IMR-90 (cell line): ENCODE measurements at places on chromosomes 7 and 10.

DNA sequence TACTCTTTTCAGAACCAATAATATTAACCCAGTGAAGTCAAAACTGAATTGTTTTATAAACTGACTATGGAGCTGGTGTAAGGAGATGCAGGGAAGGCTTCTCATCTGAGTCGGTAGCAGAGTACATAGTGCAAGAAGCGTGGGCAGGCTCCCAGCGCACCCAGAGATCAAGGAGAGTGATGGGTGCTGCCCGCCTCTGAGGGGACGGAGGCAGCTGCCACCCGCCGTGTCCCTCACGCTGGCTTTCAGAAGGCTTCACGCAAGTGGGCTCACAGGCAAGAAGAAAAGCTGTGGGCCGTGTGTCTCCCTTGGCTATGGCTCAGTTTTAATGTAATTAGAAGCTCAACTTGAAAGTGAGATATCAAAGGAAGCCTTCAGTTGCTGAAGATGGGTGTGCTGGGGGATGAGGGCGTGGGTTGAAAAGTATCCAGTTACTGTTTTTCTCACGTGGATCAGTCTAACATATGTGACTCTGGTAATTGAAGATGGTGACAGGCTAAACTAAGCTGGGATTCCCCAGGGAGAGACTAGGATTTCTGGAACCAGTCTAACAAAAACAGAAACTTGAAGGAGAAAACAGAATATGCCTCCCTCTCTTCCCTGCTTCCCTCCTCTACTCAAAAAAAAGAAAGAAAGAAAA, 159.9 kb downstream of the MGMT start:
- DNase-seq = peak; percentile 4

DNA sequence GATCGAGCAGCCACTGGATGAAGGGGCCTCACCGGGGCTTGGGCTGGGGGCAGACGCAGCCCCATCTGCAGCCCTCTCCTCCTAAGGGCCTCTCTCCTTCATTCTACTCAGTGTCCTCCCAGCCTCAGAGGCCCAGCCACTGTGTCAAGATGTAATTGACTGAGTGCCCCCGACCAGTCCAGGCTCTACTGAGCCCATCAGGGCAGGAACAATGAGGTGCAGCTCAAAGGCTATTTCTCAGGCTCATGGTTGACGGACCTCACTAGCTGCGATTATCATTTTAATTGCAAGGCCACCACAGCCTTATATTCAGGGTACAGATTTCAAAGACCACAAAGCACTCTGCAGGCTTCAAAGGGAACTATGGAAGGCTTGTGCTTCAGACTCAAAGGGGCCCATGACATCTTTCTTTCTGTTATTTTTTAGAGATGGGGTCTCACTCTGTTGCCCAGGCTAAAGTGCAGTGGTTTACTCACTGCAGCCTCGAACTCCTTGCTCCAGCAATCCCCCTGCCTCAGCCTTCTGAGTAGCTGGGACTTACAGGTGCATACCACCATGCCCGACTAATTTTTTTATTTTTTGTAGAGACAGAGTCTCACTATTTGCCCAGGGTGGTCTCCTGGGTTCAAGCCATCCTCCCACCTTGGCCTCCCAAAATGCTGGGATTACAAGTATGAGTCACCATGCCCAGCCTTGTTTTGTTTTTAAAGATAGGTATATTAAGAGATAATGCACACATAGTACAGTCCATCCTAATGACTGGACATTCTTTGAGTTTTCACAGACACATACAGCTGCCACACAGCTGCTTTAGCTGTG, 23.7 kb downstream of the SLC29A3 start:
- no peak for DNase-seq

GRCh38 chr10:17758896-17759295, 6.9 kb downstream of the TMEM236 start:
- no peak for DNase-seq

DNA sequence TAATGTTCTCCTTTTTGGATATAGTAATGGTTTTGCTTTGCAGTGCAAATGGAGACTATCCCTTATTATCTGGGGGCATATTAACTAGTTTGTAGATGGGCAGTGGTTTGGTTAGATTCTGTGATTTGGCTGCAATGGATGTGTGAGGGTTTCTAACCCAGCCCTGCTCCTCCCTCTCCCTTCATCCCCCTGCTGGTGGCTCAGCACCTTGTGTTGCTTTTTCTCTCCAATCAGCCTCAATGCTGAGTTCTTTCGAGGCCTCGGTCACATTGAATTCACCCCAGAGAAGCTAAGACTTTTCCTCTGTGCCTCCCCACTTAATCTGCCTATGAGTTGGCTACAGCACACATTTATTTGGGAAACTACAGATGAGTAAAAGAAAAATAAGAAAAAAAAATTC, 120.0 kb downstream of the MALRD1 start:
- no peak for DNase-seq

- no peak for DNase-seq
Observed at GRCh38 chr7:47330026-47330425, 251.9 kb downstream of the TNS3 start.

DNA sequence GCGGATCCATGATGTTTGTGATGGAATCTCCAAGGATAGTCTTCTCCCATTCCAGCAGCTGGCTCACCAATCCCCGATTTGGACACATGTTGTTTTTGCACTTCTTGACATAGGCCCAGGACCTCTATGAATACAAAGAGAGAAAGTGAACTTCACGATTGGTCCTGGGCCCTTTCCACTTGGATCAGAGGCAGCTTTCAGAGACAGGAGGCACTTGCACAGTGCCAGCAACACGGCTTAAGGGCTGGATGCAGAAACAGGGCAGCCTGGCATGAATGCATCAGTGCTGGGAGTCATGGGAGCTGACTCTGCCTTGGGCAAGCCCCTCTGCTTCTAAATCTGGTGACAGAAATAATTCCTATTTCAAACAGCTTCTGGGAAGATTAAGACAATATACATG, 2.1 kb upstream of the TMEM120A start:
- DNase-seq = no peak

GRCh38 chr7:96547371-96547811, 162.3 kb downstream of the SEM1 start:
- DNase-seq = no peak

- DNase-seq = no peak
Observed at GRCh38 chr10:43282881-43283280, 16.0 kb upstream of the RASGEF1A start.

GRCh38 chr10:97188261-97188711, 2.5 kb upstream of the SLIT1 start:
- DNase-seq = no peak

DNA sequence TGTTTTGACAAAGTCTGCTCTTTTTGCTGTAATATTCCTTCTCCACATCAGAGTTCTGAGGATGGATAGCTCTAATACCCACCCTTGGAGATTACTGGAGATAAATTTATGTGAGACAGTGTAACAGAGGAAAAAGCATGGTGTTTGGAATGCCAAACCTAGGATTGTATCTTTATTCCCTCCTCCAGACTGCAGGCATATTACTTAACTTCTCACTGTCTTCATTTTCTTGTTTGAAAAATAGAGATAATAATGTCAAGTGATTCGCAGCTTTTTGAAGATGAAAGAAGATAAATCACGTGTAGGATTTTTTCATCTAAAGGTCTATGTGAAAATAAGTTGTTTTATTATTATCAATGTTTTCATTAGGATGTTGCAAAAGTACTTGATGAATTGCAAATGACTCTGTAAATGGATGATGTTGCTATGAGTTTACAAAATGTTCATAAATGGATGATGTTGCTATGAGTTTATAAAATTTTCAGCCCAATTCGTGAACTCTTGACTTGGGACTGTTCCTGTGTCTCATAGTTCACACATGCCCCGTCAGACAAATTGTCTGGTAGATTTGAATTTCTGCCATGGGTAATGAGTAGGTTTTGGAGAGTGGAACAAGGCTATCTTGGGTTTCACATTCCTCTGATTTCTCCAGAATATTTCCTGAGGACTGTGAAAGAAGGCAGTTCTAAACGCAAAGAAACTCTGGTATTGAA, 113.1 kb upstream of the IGFBP3 start:
- peak; percentile 79 for DNase-seq

DNA sequence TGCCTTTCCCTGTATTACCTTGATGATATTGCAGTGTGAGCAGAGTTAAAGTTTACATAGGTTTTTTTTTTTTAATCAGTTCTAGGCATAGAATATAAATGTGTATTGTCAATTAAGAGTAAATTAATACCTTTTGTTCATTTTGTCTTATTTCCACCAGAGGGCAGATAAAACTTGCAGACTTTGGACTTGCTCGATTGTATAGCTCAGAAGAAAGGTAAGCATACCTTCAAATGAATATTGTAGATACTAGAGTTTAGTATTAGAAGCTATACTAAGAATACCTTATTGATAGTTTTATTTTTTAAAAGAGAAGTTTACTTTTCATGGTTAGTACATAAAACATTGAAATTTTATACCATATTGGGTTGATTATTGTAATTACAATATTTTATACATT, 86.8 kb downstream of the MPLKIP start:
- DNase-seq = no peak

DNA sequence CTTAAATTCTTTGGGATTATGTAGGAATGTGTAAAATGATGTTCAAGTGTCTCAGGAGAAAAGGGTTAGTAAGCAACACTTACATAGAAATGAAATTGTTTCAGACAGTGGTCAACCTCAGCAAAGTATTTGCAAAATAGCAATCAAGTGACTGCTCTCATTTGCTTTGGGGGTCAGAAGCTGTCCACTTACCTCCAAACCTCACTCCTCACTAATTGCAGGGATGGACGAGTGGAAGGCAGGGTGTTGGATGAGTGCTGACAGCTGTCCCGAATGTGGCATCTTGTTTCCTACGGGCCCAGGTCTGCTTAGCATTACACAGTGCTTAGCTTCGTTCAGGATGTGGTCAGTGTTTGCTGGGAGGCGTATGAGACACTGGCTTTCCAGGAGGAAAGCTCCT, 437.0 kb downstream of the SUGCT start:
- peak; percentile 73 for DNase-seq

DNA sequence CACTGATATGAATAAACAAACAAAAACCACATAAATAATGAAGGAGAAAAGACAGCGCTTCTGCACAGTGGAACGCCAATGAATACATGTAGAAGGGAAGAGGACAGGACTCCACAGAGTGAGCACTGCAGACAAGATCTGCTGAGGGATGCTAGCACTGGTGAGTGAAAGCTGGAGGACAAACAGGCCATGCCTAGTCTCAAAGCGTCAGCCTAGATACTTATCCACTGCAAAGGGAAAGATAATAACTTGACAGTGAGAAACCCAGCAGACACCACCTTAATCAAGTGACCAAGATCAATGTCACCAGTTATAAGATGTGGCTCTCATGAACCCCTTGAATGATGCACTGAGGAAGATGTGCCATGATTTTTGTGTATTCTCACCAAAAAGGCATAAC, 227.6 kb downstream of the SKAP2 start:
- no peak for DNase-seq

DNA sequence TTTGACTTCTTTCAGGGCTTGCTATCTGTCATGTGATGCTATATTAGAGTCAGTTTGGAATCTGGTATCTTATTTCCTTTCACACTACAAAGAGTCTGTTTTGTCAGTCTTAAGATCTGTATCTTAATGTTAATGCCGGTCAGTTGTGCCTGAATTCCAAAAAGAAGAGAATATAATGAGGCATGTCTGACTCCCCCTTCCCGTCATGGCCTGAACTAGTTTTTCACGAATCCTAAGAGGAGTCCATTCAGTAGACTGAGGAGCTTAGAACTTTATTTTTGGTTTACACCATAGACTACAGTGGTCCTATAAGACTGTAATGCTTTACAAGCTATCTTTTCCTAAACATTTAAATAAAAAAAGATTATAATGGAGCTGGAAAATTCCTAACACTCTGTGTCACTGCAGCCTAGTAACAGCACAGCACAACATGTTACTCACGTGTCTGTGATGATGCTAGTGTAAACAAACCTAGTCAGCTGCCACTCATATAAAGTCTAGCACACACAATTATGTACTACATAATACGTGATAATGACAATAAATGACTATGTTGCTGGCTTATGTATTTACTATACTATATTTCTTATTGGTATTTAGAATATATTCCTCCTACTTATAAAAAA, 50.6 kb downstream of the VPS41 start:
- DNase-seq = peak; percentile 81

- DNase-seq = no peak
Observed at GRCh38 chr10:5343561-5343960, 21.2 kb upstream of the UCN3 start.

GRCh38 chr10:34290412-34291081, 524.5 kb downstream of the PARD3 start:
- peak; percentile 87 for DNase-seq

DNA sequence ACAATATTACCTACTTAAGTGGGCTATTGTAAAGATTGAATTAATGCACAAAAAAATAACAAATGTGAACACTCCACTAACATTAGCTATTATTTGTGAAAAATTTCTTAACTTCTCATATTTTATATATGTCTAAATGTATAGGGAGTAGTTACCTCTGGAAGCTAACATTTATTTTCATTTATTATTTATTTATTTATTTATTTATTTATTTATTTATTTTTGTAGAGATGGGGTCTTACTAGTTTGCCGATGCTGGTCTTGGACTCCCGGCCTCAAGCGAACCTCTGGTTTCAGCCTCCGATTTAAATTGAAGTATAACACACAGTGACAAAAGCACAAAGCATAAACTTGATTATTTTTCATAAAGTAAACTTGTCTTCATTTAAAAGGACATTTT, 5.1 kb upstream of the SPOCK2 start:
- no peak for DNase-seq

- DNase-seq = peak; percentile 21
Observed at GRCh38 chr7:95859429-95859828, 87.1 kb downstream of the DYNC1I1 start.

DNA sequence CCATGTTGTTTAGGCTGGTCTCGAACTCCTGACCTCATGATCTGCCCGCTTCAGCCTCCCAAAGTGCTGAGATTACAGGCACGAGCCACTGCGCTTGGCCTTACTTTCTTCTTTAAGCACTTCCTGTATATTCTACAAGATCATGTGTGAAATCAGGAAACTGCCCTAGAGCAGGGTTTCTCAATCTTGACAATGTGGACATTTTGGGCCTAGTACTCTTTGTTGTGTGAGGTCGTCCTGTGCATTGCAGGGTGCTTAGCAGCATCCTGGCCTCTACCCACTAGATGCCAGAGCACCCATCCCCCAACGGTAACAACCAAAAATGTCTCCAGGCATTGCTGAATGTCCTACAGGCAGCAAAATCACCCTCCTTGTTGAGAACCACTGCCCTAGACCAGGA, 24.7 kb downstream of the RRP12 start:
- no peak for DNase-seq

- DNase-seq = no peak
Observed at GRCh38 chr7:51220226-51220625, 96.4 kb downstream of the COBL start.

DNA sequence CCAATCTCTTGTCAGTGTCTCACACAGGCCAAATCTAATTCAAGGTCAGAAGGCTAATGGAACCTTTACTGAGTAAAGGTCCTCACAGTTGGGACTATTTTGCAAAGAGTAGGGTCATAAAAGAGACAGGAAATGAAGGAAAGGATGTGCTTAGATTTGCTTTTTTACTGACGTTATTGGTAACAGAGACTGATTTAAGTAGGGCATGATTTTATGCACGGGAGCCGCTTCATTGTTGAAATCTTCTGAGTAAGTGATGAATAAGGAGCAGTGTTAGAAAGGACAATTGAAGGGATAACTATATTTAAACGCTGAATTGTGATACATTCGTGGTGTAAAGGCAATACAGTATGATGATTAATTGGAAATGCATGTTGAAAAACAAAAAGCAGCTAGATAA, 261.5 kb downstream of the MALRD1 start:
- DNase-seq = peak; percentile 7
